ENCODE measurements at places on chromosomes 3 and 15.

DNA sequence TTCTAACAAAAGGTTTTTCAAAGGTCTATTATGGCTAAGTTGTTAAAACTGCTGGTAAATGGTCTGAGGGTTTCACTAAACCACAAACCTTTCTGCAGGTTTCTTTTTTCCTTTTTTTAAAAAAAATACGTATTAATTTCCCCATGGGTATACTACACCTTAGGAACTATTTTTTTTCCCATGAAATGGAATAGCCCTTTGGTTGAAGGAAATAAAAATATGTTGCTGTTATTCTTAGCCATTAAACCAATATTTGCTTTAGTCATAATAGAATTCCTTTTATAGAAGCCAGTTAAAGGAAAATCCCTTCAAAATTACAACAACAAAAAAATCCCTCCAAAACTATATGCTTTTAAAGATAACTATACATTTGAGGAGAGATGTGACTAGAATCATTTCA, 1303.3 kb downstream of the ROBO2 start:
- DNase-seq: no peak

DNA sequence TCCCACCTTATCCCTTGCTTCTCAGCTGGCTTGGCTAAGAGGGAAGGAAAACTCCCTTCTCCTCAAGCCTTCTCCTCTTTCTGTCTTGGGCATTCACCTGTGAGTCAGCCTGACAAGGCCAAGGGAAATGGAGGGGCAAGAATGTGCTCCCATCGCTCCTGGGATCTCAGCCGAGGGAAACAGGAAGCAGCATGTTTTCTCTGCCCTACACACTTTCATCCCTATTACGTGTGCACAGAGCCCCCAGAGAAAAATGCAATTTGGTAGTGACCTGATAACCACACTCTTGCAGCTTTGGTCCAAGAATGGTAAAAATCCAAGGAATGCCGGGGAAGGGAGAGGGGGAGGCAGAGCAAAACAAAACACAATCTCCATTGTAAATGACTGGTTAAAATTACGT, 32.9 kb upstream of the MTMR10 start:
- no peak for DNase-seq

DNA sequence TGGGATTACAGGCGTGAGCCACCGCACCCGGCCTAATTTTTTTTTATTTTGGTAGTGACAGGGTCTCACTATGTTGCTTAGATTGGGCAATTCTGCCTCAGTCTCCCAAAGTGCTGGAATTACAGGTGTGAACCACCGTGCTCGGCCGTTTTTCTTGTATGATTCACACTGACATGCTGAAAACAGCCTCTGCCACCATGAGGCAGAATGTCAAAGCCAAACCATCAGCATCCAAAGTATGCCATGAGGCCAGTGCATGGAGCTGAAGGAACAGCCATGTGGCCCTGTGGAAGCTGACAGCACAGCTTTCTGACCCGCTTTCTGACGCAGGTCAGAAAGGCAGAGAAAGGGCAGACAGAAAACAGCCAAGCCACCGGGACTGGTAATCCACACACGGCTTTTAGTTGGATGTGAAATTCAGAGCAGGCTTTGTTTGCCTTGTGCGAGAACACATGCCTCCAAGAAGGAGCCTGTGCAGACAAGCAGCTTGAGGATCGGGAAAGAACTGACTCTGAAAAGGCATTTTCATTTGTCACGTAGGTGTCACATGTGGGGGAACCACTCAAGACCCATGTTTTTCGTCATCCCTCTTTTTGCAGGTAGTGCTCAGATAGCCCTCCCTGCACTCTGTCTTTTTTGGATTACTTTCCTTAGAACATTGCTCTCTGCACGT, 25.1 kb downstream of the XYLB start:
- no peak for DNase-seq

- DNase-seq: no peak
Measured at GRCh38 chr3:62727536-62727935, 147.7 kb downstream of the CADPS start.

DNA sequence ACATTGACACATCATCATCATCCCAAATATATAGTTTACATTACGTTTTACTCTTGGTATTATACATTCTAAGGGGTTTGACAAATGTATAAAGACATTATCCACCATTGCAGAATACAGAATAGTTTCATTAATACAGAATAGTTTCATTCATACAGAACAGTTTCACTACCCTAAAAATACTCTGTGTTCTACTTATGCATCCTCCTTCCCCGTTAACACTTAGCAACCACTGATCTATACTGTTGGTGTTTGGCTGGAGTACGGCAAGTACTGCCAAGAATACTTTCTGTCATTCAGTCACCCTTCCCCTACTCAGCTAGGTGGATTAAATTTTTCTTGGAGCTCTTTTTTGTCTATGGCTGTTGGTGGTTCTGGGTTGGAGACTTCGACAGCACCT, 33.4 kb downstream of the LEKR1 start:
- DNase-seq: no peak

DNA sequence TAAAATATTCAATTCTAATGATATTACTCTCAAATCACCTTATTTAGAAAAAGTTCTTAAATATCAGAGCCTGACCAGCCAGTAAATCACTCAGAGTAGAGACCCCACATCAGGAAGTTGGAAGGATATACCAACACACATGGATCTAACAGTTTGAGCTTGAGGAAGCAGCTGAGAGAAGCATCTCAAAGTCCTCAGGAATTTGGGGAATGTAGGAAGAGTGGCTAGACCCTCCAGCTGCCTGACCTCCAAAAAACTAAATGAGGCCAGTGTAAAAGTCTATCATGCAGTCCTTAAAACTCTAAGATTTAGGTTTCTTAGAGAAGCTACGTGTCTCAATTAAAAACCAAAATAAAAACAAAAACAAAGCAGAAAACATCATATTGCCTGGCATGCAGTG, 55.4 kb downstream of the SETD2 start:
- no peak for DNase-seq

- no peak for DNase-seq
Measured at GRCh38 chr15:79370716-79371115, 59.8 kb downstream of the TMED3 start.

GRCh38 chr3:43729707-43730414, 39.1 kb downstream of the ABHD5 start:
- no peak for DNase-seq

DNA sequence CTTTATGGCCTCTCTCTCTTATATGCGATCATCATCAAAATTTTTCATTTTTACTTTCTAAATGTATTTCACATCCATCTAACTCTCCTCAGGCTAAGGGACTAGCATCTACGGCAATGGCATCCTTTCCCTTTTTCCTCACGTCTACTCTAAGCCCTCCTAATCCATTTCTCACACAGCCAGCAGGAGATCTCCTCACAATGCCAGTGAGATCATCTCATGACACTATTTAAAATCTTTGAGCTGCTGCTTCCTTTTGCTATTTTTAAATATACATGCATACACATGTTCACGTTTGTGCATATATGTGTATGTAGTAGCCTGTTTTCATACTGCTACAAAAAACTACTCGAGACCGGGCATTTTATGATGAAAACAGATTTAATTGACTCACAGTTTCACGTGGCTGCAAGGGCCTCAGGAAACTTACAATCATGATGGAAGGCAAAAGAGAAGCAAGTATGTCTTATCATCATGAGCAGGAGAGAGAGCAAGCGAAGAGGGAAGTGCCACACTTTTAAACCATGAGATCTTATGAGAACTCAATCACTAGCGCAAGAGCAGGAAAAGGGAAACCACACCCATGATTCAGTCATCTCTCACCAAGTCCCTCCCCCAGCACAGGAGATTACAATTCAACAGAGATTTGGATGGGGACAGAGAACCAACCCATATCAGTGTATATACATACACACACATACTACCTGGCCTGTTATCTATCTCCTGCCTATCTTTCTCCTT, 599.2 kb upstream of the ROBO1 start:
- no peak for DNase-seq

DNA sequence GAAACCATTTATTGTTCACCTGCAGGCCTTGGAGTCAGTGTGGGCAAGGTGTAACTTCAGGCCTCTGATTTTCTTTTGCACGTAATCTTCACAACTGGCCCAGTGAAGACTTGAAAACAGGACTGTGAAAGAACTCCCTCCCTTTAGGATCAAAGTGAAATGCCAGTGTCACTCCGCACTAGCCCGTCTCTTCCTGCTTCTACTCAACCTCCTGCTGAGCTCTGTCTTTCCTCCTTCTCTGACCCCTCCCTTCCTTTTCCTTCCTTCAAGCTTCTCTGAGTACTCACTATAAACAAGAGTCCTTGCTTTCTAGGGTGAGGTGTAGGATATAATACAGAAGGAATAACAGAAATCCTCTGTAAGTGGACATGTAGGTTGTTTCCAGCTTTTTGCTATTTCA, 28.5 kb downstream of the TMEM41A start:
- DNase-seq: no peak
